ENCODE measurements at places on chromosomes 3 and 15. TPM values are rescaled to one million over a fixed set of nuclear protein-coding genes. Genes with fewer than 3 reads are reported as not detected.

The GOLGA8S gene
- 1.2 TPM for total RNA-seq

The SCG5 gene
- total RNA-seq, result 2.8 TPM

The SLC15A2 gene
- total RNA-seq, result 3.7 TPM

The CFAP100 gene
- not detected for total RNA-seq

The PODXL2 gene
- total RNA-seq, result 2.2 TPM

The ADAMTS17 gene
- 5.6 TPM for total RNA-seq

The ZKSCAN7 gene
- total RNA-seq, result 5.3 TPM

The TCAIM gene
- total RNA-seq, result 19.4 TPM

The ANKRD34C gene
- not detected for total RNA-seq

The IL17RD gene
- total RNA-seq, result not detected

The SHISA5 gene
- 215 TPM for total RNA-seq

The RAB6B gene
- total RNA-seq, result 0.40 TPM

The KCNH8 gene
- not detected for total RNA-seq
